ENCODE measurements at places on chromosomes 5 and 9.

DNA sequence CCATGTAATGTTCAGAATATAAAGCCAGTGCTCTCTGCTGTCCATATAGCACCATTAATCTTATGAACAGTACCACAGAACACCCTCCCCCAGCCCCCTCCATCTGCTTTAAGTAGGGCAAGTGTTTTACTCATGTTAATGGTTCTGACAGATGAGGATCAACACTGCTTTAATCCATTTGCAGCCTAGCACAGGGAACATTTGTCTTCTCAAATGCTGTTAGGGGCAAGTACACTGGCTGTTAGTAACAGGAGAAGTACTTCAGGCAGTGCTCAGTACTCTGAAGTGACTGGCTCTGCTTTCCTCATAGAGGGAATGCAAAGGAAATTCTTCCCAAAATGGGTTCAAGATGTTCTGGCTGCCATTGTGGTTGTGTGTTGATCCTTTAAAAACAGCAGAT is 202.6 kb downstream of the DCP2 start:
- no peak for DNase-seq

DNA sequence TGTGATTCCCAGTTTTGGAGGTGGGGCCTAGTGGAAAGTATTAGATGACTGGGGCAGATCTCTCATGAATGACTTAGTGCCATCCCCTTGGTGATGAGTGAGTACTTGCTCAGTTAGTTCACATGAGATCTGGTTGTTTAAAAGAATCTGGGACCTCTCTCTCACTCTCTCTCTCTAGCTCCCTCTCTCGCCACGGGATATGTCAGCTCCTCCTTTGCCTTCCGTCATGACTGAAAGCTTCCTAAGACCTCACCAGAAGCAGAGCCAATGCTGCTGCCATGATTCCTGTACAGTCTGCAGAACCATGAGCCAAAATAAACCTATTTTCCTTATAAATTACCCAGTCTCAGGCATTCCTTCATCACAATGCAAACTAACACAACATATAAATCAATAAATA is 176.7 kb downstream of the PRELID2 start:
- no peak for DNase-seq

GRCh38 chr5:91885291-91886265 is 502.5 kb upstream of the ARRDC3 start:
- no peak for DNase-seq

- DNase-seq, result no peak
Observed at GRCh38 chr9:37617161-37617560, 24.8 kb upstream of the TOMM5 start.

- DNase-seq, result no peak
Observed at GRCh38 chr5:142316681-142317080, 8.1 kb downstream of the SPRY4 start.

- DNase-seq, result peak; percentile 16
Observed at GRCh38 chr5:1666812-1667588, 132.6 kb downstream of the MRPL36 start.

DNA sequence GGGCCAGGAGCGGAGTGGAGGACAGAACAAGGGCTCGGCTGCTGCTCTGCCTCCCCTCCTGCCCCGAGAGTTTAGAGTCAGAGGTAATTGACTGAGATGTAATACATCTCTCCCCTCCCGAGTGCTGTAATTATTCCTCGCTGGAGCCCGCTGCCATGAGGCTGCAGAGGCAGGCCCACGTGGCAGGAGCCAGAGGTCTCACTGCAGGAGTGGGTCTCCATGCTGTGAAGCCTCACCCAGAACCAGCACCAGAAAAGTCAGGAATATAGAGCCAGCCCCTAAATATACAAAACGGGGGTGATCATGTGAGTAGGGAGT is 2.5 kb downstream of the FAM163B start:
- no peak for DNase-seq

DNA sequence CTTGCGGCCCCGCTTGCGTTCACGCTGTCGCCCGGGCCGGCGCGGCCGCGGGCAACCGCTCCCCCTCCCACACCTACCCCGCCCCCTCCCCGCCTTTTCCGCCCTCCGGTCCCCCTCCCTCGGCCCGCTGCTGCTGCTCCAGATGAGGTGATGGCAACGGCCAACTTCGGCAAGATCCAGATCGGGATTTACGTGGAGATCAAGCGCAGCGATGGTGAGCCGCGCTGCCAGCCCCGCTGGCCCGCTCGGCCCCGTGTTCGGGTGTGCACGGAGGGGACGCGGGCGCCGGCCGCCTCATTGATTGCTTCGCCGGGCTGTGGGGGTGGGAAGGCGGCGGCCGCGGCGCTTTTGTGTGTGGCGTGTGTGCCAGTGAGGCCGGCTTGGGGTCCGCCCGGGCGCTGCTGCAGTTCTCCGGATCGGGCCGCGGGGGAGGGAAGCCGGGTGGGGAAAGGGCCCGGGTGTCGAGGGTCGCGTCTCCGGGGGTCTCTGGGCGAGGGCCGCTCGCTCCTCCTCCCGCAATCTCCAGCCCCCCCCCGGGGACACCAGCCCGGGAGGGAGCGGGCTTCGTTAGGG is 403 bp downstream of the KIF2A start:
- peak; percentile 48 for DNase-seq

DNA sequence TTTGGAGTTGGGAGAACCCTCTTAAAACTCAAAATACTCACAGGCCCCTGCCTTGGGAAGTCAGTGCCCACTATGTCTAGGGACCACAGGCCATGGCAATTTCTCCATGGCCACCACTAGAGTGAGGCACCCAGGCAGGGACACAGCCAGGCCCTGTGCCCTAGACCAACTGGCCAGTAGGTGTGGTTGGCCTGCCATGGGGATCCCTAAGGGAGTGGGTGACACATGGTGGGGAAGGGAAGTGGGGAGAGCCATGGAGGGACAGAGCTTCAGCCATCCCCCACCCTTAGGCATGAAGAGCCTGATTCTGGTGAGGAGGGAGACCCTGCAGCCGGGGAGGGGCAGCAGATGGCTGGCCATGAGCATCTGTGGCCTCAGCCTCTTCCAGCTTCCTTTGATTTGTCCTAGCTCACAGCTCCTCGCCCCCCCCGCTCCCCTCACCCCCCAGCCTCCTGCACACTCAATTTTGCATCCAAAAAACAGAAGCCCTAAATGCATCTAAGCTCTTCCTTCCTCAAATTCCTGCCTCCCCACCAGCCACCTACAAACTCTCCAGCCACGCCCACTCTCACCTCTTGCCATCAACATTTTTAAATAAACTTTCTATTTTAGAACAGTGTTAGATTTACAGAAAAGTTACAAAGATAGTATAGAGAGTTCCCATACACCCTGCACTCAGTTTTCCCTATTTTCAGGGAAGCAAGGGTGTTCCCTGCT is 1.6 kb upstream of the DBN1 start:
- DNase-seq, result no peak

- DNase-seq, result no peak
Observed at GRCh38 chr9:37061768-37062167, 27.7 kb upstream of the PAX5 start.

GRCh38 chr5:116571568-116572349 is 2.9 kb downstream of the SEMA6A start:
- DNase-seq, result no peak

- no peak for DNase-seq
Observed at GRCh38 chr9:82057805-82058204, 69.2 kb downstream of the SPATA31D1 start.

GRCh38 chr5:167294882-167295680 is 996.4 kb upstream of the WWC1 start:
- DNase-seq, result no peak

DNA sequence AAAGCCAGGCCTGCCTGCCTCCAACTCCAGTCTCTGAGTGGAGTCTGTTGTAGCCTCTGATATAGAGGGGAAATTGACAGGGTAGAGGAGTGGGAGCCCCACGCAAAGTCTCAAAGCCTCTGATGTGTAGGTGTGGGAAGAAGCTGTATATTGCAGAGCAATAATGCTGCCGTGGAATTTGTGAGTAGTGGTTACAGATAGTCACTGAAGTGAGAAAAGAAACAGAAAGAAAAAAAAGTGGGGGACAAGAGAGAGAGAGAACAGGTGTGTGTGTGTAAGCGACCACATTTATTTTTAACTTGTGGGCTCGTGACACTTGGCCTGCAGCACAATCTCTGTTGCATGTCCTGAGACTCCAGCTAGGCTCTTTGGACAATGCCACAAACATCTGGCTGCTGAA is 227.8 kb downstream of the NSG2 start:
- DNase-seq, result no peak

- no peak for DNase-seq
Observed at GRCh38 chr5:166240705-166241104, 2050.7 kb upstream of the WWC1 start.

- no peak for DNase-seq
Observed at GRCh38 chr5:91187032-91187431, 196.1 kb downstream of the ARRDC3 start.

- no peak for DNase-seq
Observed at GRCh38 chr9:105027084-105027483, 99.1 kb upstream of the ABCA1 start.

DNA sequence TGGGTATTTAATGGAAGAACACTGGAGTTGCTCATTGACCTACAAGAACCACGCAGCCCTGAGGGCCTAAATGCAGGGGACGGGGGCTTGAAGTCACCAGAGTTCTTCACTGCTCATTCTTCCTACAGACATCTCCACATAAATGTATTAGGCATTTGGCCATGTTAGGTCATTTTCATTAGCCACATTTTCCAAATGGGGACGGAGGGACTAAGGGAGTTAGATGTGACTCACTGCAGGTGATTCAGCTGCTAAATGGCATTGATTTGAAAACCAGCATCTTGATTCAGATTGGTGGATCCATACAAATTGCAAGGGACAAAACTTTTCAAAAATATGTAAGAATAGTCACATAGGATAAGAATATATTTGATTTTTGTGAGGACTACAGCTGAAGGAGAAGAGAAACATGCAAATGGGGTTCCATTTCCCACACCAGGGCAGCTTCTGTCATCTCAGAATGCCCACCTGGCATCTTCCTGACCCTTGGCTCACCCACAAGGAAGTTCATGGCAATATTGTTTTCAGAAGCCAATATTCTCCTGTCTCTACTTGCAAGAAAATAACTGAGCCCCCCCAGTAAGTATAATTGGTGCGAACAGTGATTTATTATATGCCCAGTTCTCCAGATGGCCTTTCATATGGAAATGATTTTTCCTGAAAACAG is 264.8 kb downstream of the DOCK8 start:
- no peak for DNase-seq

GRCh38 chr5:109740966-109741365 is 51.2 kb downstream of the MAN2A1 start:
- DNase-seq, result no peak

DNA sequence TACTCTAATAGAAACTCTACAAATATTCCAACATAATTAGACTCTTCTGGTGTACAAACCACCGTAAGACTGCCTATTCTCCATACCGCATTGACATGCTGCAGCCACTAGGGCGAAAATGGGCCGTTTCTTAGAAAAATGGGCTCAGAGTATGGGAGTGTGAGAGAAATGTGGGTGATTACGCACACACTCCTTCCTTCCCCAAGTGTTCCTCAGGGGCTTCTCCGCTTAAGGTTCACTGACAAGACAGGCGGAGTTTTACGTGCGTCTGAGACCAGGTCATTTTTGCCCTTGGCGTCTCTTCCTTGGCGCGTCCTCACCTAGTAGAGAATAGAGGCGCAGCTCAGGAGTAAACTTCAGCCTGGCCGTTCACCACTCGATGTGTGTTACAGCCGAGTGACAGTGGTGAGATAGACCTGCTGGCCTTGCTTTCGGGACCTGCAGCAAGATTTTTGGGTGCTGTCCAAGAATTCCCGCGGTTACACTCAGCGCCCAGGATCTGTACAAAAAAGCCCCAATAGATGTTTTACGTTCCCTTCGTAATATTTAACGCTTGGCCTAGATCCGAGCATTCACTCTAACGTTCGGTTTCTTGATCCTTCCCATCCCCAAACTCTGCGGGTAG is 1.8 kb upstream of the NTRK2 start:
- no peak for DNase-seq
